ENCODE measurements at places on chromosomes 16 and 17. TPM values are rescaled to one million over a fixed set of nuclear protein-coding genes. Genes with fewer than 3 reads are reported as not detected.
A peak's percentile ranks its signal among the peaks of the same experiment; 100 is the strongest.

SLX1A gene
- polyA plus RNA-seq, result 3.5 TPM

KIF18B gene
- 0.13 TPM for polyA plus RNA-seq

GNGT2 gene
- polyA plus RNA-seq, result 2.6 TPM

GRCh38 chr17:17913695-17914332, 58.4 kb downstream of the TOM1L2 start:
- no peak overlapping the region for H3K4me3 ChIP-seq
- peak overlapping the region; percentile 5 for H3K27ac ChIP-seq
- H3K36me3 ChIP-seq, result no peaks in the 10 kb centered on the region
- DNase-seq, result peak; percentile 80

DNA sequence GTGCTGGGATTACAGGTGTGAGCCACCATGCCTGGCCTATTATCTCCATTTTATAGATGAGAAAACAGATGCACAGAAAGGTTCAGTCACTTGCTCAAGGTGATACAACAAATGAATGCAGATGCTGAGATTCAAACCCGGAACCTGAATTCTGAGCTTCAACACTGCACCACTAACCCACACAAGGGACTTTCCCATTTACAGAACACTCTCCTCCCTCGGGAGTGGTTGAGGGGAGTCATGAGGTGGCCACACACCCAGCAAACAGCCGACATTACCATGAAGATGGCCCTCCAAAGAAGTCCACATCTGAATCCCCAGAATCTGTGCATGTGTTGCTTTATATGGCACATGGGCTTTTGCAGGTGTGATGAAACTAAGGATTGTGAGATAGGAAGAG, 9.1 kb downstream of the BCL7C start:
- no peaks in the 10 kb centered on the region for H3K27me3 ChIP-seq
- no peak for DNase-seq
- H3K4me1 ChIP-seq, result peaks cover 3% of the 10 kb centered on the region
- H3K27ac ChIP-seq, result no peak overlapping the region

DNA sequence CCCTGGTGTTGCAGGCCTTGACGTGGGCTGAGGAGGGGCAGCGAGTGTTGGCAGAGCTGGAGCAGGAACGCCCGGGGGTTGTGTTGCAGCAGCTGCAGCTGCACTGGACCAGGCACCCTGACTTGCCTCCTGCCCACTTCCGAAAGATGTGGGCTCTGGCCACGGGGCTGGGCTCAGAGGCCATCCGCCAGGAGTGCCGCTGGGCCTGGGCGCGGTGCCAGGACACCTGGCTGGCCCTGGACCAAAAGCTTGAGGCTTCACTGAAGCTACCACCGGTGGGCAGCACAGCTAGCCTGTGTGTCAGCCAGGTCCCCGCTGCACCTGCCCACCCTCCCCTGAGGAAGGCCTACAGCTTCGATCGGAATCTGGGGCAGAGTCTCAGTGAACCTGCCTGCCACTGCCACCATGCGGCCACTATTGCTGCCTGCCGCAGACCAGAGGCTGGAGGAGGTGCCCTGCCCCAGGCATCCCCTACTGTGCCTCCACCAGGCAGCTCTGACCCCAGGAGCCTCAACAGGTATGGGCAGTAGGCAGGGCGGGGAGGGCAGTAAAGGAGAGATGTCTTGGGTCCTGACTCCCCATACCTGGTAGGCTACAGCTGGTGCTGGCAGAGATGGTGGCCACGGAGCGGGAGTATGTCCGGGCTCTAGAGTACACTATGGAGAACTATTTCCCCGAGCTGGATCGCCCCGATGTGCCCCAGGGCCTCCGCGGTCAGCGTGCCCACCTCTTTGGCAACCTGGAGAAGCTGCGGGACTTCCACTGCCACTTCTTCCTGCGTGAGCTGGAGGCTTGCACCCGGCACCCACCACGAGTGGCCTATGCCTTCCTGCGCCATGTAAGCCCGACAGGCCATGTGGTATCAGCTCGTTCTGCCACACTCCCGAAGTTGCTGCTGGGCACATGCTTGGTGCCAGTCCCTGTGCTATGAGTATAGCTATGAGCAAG, 5.6 kb downstream of the PLEKHG4 start:
- peaks cover 4% of the 10 kb centered on the region for H3K4me1 ChIP-seq
- no peak overlapping the region for H3K4me3 ChIP-seq
- no peak for DNase-seq
- no peaks in the 10 kb centered on the region for H3K36me3 ChIP-seq

GRCh38 chr17:17149520-17150447, 56.3 kb downstream of the PLD6 start:
- H3K4me1 ChIP-seq, result no peaks in the 10 kb centered on the region
- no peak for DNase-seq
- H3K27me3 ChIP-seq, result no peaks in the 10 kb centered on the region
- H3K27ac ChIP-seq, result no peak overlapping the region
- H3K4me3 ChIP-seq, result no peak overlapping the region

GRCh38 chr16:58211846-58212245, 13.9 kb upstream of the CSNK2A2 start:
- no peaks in the 10 kb centered on the region for H3K4me1 ChIP-seq
- no peak overlapping the region for H3K4me3 ChIP-seq
- H3K36me3 ChIP-seq, result no peaks in the 10 kb centered on the region
- H3K27me3 ChIP-seq, result no peaks in the 10 kb centered on the region
- DNase-seq, result no peak
- no peak overlapping the region for H3K27ac ChIP-seq

DNA sequence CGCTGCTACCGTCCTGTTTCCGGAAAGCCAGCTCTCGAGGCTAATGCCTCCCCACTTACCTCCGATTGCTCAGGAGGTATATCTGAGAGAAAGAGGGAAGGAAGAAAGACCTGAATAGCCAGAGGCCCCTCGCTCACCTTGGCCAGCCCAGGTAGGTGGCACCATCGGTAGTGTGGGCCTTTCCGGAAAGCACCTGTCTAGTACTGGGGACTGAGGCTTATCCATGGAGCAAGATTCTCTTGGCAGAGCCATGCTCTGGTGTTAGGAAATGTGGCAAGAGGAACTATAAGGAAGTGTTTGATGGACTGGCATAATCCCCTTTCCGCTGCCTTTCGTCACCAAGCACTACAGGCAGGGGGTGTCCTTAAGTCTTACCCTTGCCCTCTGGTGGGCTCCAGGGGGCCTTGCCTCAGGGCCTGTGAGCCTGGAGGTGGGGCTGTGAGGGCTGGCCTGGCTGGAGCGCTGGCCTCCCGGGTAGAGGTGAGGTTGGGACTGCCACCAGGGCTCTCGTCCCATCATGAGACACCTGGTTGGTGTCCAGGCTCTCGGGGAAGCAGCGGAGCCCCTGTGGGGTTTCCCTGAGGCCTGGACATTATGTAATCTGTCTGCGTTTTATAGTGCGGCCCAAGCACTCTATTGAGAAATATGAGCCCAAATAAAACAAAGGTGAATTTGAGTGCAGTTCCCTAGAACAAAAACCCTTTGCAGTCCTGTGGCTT, 2.9 kb downstream of the CMIP start:
- H3K36me3 ChIP-seq, result no peaks in the 10 kb centered on the region
- peaks cover 16% of the 10 kb centered on the region for H3K4me1 ChIP-seq
- no peaks in the 10 kb centered on the region for H3K27me3 ChIP-seq
- DNase-seq, result no peak
- H3K27ac ChIP-seq, result no peak overlapping the region

DNA sequence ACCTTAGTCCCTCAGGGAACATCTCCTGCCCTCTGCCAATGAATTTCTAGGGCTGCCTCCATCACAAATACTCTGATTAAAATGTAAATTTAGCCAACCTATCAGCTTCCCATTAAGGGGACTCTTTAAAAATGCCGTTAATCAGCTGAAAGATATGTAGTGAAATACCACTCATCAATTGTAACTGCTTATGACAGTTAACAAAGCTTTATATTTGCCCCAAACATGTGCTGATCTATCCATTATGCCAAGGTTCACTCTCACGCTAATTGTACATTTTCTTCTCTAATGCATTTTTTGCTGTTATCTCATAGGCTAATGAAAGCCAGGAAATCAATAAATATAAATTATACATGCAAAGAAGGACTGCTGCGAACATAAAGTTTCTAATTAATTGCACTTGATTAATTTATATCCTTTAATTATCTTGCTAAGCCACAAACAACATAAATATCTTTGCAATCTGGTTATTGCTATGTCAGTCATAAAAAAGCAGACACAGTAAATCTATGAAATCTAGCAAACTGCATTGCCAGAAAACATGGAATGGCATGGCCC, 601.4 kb upstream of the SALL1 start:
- no peaks in the 10 kb centered on the region for H3K4me1 ChIP-seq
- no peaks in the 10 kb centered on the region for H3K27me3 ChIP-seq
- no peaks in the 10 kb centered on the region for H3K36me3 ChIP-seq
- no peak for DNase-seq
- no peak overlapping the region for H3K4me3 ChIP-seq

DNA sequence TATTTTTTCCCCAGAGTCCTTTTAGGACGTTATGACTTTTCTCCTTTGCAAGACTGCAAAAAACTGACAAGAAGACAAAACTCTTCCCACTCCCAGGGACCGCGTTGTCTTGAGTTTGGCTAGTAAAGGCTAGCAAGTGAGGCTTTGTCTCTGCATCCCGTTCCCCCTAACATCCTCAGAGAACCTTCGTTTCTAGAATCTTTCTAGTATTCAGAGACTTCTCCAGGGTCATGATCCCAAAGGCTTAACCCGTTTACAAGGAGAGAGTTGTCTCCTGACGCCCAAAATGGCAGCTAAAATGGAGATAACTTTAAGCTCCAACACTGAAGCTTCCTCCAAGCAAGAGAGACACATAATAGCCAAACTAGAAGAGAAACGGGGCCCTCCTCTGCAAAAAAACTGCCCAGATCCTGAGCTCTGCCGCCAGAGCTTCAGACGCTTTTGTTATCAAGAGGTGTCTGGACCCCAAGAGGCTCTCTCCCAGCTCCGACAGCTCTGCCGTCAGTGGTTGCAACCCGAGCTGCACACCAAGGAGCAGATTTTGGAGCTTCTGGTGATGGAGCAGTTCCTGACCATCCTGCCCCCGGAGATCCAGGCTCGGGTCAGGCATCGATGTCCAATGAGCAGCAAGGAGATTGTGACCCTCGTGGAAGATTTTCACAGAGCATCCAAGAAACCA, 843 bp downstream of the ZNF174 start:
- peak overlapping the region; percentile 59 for H3K27ac ChIP-seq
- peak overlapping the region; percentile 65 for H3K4me3 ChIP-seq
- peaks cover 7% of the 10 kb centered on the region for H3K4me1 ChIP-seq
- no peaks in the 10 kb centered on the region for H3K27me3 ChIP-seq
- DNase-seq, result no peak
